ENCODE measurements at places on chromosomes 4 and X. TPM values are rescaled to one million over a fixed set of nuclear protein-coding genes. Genes with fewer than 3 reads are reported as not detected.

ARHGAP6 gene
- 0.13 TPM for total RNA-seq

AP1S2 gene
- 14.7 TPM for total RNA-seq

GABRG1 gene
- total RNA-seq, result not detected

GPM6B gene
- not detected for total RNA-seq

- no peak for DNase-seq
Measured at GRCh38 chr4:175758050-175759024, 53.7 kb downstream of the GPM6A start.

DNA sequence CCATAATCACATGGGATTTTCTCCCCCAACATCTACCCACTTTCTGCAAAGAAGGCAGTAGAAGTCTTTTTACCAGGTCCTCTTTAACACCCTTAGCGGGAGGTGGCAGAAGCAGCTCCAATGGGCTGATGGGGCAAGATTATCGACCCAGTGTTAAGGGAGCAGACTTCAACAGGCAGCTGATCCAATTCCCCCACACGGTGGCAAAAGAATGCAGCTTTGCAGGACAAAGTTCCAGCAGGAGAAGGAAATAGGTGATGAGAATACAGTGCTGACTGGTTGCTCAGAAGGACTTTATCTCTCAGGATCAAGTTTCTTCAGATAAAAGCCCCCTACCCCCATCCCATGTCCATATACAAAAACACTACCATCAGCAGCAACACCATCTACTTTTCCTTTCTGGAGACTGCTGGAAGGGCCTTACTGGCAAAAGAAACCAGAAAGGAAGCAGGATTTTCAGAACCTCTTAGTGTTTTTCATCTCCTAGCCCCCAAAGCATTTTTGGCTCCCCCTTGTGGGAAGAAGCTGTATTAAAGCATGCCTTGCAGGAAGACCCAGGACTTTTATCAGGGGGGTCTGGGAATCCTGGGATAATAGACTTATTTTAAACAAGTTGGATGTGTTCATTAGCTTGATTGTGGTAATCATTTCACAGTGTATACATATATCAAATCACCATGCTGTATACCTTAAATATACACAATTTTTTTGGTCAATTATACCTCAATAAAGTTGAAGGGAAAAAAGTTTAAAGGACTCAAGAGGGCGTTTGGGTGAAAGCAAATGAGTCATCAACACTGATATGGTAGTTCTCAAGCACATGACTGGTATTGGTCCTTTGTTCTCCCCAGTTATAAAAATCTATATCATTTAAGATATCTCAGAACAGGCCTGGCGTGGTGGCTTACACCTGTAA, 146.4 kb downstream of the GPC3 start:
- peak; percentile 5 for DNase-seq

DNA sequence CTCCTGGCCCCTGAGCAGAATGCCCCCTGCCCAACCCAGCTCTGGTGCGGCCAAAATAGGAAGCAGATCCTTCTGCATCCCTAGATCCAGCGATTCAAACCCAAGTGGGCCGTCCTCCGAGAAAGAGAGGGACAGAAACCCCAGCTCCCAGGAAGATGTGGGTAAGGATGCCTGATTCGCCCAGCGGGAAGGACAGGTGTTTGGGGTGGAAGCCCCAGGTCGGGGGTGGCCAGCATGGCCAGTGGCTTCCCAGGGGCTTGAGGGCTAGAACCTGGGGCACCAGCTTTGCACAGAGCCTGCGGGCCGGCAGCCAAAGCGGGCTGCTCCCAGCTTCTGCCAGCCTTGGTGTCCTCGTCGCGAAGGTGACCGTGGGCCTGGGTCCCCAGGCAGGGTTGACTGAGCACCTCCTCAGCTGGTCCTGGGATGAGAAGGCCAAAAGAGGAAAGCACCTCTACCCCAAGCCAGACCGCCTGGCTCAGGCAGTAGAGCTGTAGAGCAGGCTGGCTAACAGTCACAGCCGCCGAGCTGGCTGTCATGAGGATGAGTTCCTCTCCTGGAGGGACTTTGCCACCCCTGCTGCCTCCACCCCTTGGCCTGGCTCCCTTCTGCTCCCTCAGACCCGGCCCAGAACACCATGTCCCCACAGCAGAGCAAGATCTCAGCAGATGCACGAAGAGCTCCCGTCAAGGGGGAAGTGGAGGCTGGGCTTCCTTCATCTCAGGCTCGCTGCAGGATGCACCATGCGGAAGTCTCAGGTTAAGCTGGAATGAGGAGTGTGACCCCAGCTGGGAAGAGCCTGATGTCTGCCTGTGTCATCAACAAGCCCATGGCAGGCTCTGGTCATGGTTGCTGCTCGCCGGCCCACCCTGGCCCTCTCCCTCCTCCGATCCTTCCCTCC, 59.9 kb downstream of the CPZ start:
- DNase-seq, result no peak

GRCh38 chr4:122073615-122074014, 78.5 kb upstream of the BLTP1 start:
- no peak for DNase-seq

GRCh38 chr4:7427361-7427760, 7.4 kb downstream of the PSAPL1 start:
- no peak for DNase-seq

DNA sequence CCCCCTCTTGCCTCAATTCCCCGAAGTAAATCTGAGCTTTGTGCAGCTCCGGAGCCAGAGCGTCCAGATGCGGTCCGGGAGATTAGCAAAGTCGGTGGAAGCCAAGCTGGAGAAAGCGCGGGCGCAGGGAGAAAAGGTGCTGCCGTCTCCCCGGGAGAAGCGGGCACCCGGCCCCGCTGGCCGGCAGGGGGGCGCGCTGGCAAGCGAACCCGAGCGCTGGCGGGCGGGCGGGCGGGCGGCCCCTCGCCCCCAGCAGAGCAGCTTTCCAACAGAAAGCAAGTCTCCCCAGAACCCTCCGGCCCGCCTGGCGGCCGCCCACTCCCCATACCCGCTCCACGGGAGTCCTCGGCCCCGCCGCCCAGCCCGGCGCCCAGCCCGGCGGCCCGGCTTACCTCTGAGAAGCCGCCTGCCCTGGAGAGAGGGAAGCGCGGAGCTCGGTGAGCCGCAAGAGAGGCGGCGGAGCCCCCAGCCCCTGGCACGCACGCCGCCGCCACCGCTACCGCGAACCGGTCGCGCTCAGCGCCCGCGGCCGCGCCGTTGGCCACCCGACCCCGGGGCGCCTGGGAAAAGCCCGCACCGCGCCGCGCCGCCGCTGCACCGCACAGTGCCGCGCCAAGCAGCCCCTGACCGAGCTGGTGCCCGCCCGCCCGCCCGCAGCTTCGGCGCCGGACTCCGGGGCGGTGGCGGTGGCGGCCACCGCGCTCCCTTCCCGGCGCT, 529 bp upstream of the CITED1 start:
- DNase-seq, result no peak

GRCh38 chr4:104248726-104249125, 246.0 kb downstream of the CXXC4 start:
- no peak for DNase-seq

DNA sequence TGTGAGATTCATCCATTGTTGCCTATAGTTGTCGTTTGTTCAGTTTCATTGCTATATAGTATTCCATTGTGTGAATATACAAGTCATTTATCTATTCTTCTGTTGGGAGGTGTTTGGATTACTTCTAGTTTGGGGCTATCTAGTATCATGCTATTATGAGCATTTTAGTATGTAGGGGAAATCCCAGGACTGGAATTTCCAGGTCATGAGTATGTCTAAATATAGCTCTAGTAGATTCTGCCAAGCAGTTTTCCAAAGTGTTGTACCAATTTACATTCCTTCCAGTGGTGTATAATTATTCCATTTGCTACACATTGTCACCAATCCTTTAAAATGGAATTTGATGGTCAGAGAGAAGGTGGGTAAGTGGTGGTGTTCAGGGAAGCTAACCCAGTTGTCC, 30.1 kb downstream of the EGFL6 start:
- no peak for DNase-seq

GRCh38 chr4:24210332-24210902, 320.6 kb upstream of the PPARGC1A start:
- no peak for DNase-seq

GRCh38 chr4:73675623-73676022, 55.4 kb upstream of the RASSF6 start:
- no peak for DNase-seq

- DNase-seq, result no peak
Measured at GRCh38 chr4:137739391-137739790, 207.1 kb upstream of the PCDH18 start.
